ENCODE measurements at places on chromosomes 5 and 9. TPM values are rescaled to one million over a fixed set of nuclear protein-coding genes. Genes with fewer than 3 reads are reported as not detected.

Gene BSPRY
- total RNA-seq, result 0.48 TPM

Gene SQSTM1
- total RNA-seq, result 436 TPM

Gene PLPP6
- total RNA-seq, result 4.1 TPM

Gene C5orf52
- not detected for total RNA-seq

Gene DROSHA
- 28.5 TPM for total RNA-seq
